Aorta (tissue), 5 donors: ENCODE measurements at places on chromosomes 1 and 21. TPM values are rescaled to one million over a fixed set of nuclear protein-coding genes. Genes with fewer than 3 reads are reported as not detected.

Gene TNFSF4
- total RNA-seq, result 0.49 TPM

Gene RRAGC
- total RNA-seq, result 23.0 TPM

Gene SPRR3
- total RNA-seq, result 0.75 TPM

Gene C8A
- not detected for total RNA-seq
